ENCODE measurements at places on chromosomes 12 and 14.

- DNase-seq, result peak; percentile 55
Measured at GRCh38 chr14:71320734-71321573, 413.7 kb downstream of the PCNX1 start.

DNA sequence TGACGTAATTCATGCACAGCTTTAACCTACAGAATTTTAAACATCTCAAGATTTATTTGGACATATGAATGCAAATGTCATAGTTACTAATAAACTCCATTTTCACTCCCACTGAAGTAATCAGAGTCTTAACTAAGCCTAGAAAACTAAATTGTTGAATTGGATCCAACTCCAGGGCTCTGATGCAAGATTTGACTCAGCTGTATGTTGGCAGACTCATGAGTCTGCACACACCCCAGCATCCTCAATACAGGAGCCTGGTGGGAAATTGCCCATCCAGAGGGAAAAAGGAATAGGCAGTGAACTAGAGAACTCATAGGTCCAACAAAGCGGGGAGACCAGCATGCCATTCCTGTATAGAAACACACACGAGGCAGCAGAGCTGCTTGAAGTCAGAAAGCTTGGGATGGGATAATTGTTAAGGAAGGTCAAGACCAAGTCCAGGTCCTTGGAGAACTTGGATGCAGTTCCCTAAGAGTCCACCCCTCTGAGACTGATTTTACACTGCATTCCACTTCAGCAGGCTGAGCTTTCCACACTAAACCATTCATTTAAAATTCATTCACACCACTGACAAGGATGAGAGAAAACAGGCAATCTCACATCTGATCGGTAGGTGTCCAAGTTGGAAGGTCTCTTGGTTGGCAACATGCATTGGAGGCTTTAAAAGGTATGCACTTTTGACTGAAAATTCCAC is 14.4 kb downstream of the TMTC1 start:
- DNase-seq, result no peak

DNA sequence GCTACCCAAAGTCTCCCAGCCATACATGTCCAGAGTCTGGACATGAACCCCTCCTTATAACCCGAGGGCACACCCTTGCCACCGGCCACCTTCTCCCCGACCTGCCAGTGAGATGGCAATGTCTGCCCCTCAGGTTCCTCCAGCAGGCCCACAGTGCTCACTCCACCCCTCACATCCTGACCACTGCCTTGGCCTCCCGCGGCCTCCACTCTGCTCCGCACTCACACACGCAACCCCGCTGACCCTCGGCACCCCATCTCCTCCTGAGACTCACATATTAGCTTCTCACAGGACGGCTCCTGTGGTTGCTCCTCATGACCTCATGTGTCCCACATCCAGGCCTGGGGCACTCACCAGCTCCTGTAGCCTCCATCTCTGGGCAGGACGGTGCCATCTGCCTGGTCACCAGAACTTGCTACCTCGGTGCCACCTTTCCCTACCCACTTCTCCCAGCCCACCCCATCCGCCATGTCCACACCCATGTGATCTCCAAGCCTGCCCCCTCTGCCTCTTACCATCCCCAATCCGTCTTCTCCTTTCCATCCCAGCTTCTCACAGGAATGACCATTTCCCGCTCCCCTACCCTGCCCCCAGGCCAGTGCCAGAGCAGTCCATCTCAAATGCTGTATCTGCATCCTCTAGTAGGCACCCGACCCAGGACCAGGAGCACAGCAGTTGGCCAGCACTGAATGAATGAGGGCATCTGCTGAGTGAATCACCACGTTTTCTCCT is 198.6 kb upstream of the DIO3 start:
- DNase-seq, result no peak

DNA sequence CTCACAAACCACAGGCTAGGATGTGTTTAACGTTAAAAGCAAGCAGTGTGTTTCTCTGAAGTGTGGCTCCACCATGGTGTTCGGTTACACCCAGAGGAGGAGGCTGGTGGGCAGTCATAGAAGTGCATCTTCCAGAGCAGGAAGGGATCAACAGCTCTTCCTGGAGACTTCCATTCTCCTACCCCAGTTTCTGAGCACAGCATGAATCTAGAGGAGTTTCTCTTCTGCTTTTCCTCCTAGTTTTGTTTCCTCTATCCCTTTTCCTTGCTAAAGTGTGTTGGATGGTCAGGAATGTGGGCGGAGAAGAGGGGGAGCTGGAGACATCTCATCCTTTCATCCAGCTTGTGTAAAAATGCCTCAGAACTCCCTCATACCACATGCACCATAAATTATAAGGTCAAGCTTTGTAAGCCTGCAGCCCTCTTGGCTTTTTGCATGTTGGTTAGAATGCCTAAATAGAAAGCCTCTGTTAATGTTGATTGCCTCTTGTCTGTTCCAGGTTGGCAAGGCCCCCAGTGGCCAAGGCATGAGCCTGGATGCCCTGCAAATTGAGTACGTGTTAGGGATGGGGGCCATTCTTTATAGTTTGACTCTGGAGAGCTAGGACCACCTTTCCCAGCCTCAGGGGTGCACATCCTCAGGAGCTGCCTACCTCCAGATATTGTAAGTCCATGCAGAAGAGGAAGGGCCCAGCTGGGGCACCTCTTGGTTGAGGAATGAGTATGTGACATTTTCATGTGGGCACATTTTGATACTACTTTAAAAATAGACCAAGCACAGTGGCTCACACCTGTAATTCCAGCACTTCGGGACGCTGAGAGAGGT is 4.0 kb upstream of the CKAP4 start:
- DNase-seq, result no peak

DNA sequence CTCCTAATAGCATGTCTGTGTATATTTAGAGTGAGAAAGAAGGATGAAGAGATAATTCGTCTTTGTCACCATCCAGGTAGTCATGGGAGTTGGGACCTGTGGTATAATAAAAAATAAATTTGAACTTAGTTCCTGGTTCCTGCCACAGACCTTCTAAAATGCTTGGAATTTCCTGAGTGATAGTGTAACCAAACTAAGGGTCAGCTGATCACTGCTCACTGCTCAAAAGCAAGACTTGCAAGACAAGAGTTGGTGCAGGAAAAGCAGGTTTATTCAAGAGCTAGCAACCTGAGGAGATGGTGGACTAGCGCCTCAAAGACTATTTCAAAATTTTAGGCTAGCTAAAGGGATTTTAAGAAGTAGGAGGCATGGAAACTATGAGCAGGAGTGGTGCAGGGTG is 19.1 kb downstream of the ANG start:
- DNase-seq, result no peak

GRCh38 chr14:77185093-77185465 is 3.5 kb downstream of the TMEM63C start:
- DNase-seq, result no peak

GRCh38 chr14:103549361-103550311 is 12.8 kb downstream of the BAG5 start:
- no peak for DNase-seq

GRCh38 chr14:67191768-67192290 is 2.6 kb downstream of the GARIN2 start:
- DNase-seq, result no peak

DNA sequence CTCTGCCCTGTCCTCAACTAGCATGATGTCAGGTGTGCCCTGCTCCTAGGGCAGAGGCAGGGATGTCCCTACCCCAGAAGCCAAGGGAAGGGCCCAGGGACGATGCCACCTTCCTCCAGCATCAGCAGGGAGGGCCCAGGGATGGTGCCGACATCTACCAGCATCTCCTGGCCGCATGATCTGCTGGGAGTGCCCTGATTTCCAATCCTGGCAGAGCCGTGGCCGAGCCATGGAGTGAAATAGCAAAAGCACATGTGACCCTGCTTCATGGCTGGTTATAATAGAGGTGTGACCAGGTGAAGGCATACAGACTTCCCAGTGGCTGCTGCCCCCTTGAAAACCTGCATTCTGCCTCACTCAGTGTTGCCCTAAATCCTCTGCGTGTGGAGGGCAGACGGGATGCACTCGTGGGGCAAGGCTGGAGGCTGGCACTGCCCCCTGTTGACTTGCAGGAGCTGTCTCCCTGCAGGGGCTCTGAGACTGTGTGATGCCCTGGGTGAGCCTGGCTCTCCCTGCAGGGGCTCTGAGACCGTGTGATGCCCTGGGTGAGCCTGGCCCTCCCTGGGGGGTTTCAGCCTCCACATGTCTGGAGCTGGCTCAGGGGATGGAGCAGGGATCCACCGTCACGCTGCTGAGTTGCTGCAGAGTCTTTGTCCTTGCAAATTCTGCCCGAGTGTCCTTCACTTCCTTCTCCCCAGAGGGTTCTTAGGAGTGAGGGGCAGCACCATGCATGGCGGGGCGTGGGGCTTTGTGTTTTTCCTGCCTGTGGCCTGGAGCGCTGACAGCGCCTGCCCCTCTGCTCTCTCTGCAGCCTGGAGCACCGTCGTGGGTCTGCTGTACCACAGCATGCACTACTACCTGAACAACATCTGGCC is 51.7 kb downstream of the ADGRD1 start:
- DNase-seq, result no peak

DNA sequence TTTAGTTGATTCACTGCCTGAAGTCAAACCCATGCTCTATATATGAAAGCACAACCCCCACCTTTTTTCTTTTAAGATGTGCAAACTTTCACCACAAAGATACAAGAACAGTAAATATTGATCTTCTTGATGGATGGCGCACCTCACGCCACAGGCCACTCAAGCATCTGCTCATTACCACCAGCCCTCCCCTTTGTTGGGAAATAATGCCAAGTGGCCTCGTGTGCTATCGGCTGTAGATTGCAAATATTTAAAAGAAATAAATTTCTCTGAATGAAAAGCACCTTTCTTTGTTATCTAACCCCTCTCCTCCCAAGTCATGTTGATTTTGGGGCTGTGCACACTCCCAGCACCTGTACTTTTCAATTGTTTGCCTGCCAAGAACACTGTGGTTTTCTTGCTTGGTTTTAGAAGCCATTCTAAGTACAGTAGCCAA is 122.7 kb downstream of the C12orf42 start:
- no peak for DNase-seq

DNA sequence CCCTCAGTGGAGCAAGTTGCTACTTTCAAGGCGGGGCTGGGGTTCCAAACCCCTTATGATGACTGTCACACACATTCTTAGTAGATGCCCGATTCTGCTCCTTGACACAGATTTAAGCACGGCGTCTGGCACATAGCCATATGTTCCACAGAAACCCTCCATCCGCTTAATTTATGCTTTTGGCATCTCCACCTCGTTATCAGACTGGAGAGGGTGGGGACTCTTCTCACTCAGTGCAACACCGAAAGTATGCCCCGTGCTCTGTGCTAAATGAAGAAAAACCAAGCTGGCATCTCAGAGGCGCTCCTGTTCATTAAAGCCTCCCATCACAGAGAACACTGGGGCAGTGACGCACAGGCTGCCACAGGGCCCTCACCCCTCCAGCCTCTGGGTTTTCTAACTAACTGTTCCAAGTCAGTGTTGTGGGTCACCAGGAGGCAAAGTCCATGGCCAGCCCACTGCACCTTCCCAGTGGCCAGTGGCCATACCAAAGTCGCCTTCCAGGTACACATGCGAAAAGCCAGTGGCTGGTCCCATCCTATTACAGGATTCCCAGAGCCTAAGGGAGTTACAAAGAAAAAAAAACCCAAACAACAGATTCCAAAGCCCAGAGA is 27.3 kb downstream of the CCDC88C start:
- DNase-seq, result no peak

GRCh38 chr14:53265025-53265424 is 111.9 kb upstream of the DDHD1 start:
- DNase-seq, result no peak

DNA sequence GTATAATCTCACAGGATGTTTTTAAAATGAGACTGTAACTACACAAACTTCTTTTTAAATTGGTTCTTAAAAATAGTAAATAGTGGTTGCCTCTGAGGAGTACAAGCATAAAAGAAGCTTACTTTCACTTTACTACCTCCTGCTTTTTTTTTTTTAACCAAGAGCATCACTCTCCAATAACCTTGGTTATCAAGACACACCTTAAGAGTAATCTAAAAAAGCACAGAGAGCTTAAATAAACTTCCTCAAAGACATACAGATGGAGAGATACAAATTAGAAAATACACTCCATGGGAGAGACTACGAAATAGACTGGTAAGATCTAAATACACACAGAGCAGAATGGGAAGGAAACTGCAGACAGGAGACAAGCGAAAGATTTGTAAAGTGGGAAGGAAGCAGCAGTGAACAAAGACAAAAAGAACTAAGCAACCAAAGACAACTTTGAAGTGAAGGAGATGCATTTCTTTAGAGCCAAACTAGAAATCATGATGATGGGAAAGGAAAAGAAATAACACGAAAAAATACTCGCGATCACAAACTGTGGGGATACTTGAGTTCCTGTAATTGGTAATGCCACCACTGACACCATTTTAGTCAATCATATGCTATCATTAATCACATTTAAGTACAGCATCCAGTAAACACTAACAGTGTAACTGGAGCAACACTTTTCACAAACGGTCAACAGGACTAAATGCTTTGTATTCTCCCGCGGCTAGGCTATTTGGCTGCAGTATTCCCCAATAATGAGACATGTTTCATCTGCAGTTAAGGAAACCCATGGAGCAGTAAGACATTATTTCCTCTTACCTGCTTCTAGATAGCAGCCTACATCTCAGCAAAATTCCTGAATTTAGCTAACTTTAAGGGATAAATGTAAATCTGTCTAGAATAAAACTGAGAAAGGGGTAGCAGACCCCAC is 8.2 kb downstream of the SINHCAF start:
- DNase-seq, result no peak

GRCh38 chr12:47965581-47965980 is 2.2 kb downstream of the TMEM106C start:
- DNase-seq, result no peak

DNA sequence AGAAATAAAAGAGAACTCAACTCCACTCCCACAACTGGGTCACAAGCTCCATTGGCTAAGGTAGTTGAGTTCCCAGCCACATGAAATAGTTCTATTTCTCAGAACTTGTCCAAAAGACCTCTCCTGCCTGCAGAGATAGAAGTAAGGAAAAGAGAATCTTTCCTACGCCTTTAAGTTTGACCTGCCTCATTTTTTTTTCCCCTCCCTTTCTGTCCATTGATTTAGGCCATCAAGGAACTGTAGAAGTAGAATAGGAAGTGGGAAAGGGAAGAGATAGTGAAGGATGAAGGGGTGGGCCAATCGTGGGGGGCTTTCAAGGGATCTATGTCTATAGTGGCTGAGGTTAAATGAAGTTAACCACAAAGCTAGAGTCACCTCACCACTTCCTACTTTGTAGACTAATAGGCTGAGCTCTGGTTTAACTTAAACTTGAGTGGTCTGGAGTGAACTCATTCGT is 13.9 kb upstream of the NUDT4 start:
- no peak for DNase-seq

GRCh38 chr12:46470036-46470627 is 97.6 kb upstream of the SLC38A2 start:
- DNase-seq, result no peak

GRCh38 chr14:47040550-47040949 is 389.0 kb upstream of the RPL10L start:
- DNase-seq, result no peak

Measured in activated effector memory CD4-positive, alpha-beta T cell treated with Interleukin-2 at 50 U/mL for 16 hours (primary cell).